ENCODE measurements at places on chromosomes 3 and 15.
A peak's percentile ranks its signal among the peaks of the same experiment; 100 is the strongest.

DNA sequence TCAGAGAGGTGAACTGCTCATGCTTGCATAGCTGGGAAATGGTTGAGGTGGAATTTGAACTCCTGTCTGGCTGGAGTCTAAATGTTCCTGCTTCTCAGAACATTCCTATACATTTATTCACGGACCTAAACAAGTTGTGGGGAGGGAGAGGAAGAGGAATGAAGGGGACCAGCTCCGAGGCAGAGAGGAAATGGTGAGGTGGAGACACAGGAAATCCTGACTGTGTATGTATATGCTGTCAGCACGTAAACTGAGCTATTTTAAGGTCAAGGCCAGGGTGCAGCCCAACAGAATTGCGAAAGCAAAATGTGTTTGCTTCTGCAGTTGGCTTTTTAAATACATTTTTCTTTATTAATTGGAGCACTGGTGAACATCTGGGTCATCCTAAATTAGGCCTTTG lies 74.1 kb upstream of the POMGNT2 start:
- DNase-seq: no peak

GRCh38 chr3:40187945-40188344 lies 121.6 kb upstream of the EIF1B start:
- DNase-seq: no peak

GRCh38 chr3:69665026-69665737 lies 74.1 kb upstream of the MITF start:
- DNase-seq: peak; percentile 35

DNA sequence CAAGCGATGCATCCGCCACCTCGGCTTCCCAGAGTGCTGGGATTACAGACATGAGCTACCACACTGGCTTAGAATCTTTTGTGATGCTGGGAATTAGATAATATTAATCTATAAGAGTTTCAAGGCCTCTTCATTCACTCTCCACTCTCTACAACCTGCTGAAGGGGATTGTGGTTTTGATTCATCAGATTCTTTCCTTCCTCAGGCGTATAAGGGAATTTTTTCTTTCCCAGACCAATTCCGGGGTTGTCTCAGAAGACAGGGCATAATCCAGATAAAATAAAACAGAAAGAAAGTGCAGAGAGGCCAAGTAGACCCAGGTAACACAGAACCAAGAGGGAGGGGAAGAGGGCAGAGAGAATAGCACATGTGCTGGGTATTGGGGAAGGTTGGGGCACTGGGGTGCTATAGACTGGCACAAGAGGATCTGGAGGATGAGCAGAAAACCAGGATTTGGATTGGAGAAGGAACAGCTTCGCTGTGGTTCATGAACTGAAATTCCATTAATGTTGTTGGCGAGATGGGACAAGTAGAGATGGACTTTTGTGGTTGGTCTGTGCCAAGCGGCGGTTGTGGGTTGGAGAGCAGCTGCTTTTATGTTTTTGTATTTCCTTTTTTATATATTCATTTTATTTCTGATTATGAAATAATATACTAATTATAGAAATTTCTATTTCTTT lies 12.8 kb downstream of the ARL6IP5 start:
- no peak for DNase-seq

DNA sequence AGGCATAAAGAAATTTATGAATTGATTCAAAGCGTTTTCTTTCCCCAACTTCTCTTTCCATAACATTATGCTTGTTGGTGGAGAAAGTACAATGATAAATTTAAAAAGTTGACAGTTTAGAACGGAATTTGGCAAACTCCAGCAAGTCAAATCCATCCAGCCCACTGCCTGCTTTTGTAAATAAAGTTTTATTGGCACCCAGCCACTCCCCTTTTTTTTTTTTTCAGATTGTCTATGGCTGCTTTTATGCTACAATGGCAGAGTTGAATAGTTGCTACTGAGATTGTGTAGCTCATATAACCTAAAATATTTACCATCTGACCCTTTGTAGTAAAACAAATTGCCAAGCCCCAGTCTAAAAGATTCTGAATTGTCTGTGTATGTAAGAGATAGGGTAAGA lies 112.8 kb upstream of the RBMS3 start:
- no peak for DNase-seq

GRCh38 chr3:178320456-178321351 lies 215.5 kb upstream of the KCNMB2 start:
- peak; percentile 14 for DNase-seq

- DNase-seq: no peak
Observed at GRCh38 chr3:31227131-31227562, 305.6 kb upstream of the STT3B start.

- peak; percentile 65 for DNase-seq
Observed at GRCh38 chr15:48062148-48062872, 58.5 kb upstream of the SLC24A5 start.

GRCh38 chr3:156974931-156975330 lies 148.8 kb downstream of the LEKR1 start:
- no peak for DNase-seq

DNA sequence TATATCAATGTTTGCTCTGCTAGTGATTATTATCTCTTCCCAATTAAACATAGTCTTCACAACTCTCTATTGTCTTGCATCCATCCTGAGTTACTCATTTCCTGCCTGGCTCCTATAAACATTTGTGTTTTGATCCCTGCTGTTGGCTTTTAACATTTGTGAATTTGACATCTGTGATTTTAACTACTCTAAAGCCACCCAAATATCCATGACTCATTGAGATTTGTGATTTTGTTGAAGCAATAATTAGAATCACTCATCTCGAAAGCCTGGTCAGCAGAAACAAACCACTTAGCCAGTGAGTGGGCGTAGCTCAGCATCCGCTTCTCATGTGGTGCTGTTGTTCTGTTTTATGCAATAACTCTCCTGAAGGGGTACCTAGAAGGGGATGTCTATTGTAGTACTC lies 174.3 kb upstream of the ZBTB20 start:
- DNase-seq: peak; percentile 33

DNA sequence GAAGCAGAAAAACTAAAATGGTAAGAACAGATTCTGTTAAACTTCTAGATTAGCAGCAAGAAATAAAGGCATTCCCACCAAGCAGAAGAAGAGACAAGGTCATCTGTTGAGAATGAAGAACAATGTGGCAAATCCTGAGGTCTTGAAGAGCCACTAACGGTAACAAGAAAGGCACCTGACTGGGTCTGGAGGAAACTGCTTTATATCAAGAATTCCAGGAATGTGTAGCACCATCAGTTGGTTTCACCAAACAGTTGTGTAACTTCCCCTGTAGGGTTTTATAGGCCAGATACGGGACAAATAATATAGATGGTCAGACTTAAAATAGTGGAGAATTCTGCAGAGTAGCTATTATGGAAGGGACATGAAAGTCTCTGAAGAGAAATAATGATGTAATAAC lies 57.3 kb downstream of the ACAP2 start:
- no peak for DNase-seq

DNA sequence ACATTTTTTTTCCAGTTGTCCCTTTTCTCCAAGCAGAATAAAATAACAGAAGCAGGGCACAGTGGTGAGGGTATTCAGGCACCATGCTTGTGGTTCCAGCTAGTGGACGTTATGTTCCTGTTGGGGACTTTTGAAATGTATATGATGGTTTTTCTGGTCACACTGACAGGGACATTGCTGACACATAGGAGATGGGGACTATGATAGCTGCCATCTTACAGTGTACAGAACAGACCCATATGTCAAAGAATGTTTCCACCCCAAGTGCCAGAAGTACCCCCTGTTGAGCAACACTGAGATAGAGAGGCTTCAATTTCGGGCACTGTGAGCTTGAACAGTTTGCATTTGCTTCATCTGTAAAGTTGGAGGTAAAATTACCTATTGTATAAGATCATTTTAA lies 38.6 kb downstream of the MCTP2 start:
- DNase-seq: no peak

GRCh38 chr15:89851673-89852341 lies 37.2 kb upstream of the ANPEP start:
- DNase-seq: no peak

DNA sequence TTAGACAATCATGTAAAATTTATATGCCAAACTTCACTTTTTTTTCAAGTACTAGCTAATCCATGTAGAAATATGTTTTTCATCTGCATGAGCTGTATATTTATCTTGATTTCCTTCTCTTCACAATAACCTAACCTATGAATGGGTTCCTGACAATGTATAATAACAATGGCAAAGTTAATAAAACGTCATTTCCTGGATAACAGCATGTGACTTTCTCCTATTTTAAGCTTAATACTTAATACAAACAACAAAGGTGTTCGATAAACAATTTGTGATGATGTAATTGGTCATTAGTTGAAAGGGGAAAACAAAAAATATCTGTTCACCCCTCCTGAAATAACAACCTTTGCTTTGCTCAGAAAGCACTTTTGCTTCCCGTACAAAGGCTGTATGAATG lies 20.4 kb downstream of the CD200 start:
- no peak for DNase-seq

DNA sequence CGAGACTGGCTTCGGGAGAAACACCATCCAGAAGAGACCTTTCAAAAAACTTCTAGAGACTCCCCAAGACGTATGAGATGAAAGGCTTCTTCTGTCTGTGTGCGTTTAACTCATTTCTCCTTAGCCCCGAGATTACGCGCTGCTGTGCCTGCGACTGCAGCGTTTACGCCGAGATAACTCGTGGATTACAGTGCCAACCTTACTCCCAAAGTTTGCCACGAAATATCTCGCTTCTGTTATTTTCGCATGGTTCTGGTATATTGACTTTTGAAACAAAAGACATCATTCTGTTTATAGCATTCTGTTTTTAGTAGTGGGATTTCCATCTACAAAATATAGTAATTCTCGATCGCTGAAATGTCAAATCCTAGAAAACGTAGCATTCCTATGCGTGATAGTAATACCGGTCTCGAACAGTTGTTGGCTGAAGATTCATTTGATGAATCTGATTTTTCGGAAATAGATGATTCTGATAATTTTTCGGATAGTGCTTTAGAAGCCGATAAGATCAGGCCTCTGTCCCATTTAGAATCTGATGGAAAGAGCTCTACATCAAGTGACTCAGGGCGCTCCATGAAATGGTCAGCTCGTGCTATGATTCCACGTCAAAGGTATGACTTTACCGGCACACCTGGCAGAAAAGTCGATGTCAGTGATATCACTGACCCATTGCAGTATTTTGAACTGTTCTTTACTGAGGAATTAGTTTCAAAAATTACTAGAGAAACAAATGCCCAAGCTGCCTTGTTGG lies 467 bp downstream of the PGBD4 start:
- no peak for DNase-seq

GRCh38 chr3:36741285-36741684 lies 23.1 kb downstream of the DCLK3 start:
- no peak for DNase-seq

- no peak for DNase-seq
Observed at GRCh38 chr3:132554437-132554836, 42.6 kb upstream of the ACKR4 start.

- no peak for DNase-seq
Observed at GRCh38 chr15:72912996-72913395, 129.4 kb upstream of the ADPGK start.

DNA sequence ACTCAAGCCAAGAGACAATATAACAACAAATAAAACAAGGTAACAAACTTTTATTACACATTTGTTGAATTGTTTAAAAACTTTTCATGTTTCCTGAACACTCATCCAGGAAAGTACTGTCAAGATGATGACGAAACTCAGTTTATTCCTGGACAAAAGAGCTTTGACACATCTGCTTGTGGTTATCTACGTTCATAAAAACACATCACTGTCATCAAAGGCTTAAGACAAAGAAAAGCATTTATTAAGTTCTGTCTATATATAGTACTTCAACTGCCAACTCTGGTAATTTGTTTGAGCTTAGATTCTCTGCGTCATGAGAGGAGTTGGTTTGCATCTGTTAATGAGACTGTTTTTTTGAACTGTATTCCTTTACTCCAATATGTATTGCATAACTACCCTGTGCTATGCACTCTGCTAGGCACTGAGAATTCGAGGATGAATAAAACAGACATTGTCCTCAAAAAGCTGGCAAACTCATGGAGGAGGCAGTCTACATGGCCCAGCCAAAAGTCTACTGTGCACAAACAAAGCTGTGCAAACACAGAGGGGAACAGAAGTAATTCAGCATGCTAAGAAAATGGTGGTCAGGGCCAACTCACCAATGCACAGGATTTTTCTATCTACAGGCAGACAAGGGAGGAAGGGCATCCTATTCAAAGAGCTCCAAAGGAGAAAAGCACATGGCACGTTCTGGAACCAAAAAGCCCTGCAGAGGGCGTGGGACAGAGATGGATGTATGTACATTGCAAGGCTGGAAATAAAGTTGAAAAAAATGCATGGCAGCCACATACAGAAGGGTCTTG lies 21.5 kb downstream of the PLD1 start:
- DNase-seq: no peak

- DNase-seq: no peak
Observed at GRCh38 chr3:55307622-55308021, 179.5 kb downstream of the WNT5A start.

GRCh38 chr3:197539651-197540051 lies 16.1 kb downstream of the BDH1 start:
- DNase-seq: no peak

DNA sequence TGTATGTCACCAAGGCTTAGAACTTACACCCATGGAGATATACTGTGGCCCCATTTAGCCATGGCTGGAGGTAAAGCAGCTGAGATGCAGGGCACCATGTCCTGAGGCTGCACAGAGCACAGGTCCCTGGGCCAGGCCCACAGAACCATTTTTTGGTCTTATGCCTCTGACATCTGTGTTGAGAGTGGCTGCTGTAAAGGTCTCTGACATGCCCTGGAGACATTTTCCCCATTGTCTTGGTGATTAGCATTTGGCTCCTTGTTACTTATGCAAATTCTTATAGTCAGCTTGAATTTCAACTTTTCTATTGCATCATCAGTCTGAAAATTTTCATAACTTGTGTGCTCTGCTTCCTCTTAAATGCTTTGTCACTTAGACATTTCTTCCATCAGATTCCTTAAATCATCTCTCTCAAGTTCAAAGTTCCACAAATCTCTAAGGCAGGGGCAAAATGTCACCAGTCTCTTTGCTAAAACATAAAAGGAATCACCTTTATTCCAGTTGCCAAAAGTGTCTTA lies 701.3 kb downstream of the EPHA3 start:
- no peak for DNase-seq

DNA sequence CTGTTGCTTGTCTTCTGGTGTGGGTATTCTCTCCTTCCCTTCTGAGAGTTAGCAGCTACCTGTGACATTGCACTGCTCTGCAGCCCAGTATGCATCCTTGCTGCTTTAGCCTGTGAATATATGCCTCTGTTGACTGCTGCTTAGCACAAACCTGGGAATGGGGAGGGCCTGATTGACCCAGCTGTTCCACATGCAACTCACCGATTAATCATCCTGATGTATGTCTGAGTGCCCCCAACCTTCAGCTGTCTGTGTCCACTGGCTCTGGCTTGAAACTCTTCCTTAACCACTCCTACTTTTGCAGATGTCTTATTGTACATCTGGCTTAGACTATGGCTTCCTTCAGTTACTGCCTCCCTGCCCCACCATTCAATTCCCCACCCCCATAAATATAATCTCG lies 119.1 kb downstream of the RASA2 start:
- no peak for DNase-seq

- no peak for DNase-seq
Observed at GRCh38 chr3:122502139-122502538, 12.6 kb downstream of the KPNA1 start.

GRCh38 chr3:190193210-190193609 lies 72.5 kb upstream of the P3H2 start:
- no peak for DNase-seq
